GM23338 (cell line): ENCODE measurements at places on chromosomes 1 and 21. TPM values are rescaled to one million over a fixed set of nuclear protein-coding genes. Genes with fewer than 3 reads are reported as not detected.
A peak's percentile ranks its signal among the peaks of the same experiment; 100 is the strongest.

The SPRR1A gene
- not detected in 2 replicates for total RNA-seq

The MKNK1 gene
- total RNA-seq, result 9.7 and 11.8 TPM in 2 replicates

The TMEM240 gene
- total RNA-seq, result 0.74 and 5.1 TPM in 2 replicates

The PTPRC gene
- total RNA-seq, result 0.10 TPM in 1 of 2 replicates, not detected in the other

The FAM72C gene
- 2.6 and 4.0 TPM in 2 replicates for total RNA-seq

The C8A gene
- not detected in 2 replicates for total RNA-seq

The S100A7A gene
- total RNA-seq, result not detected in 2 replicates

GRCh38 chr1:43980255-43981134, 1.5 kb downstream of the B4GALT2 start:
- DNase-seq, result no peak

DNA sequence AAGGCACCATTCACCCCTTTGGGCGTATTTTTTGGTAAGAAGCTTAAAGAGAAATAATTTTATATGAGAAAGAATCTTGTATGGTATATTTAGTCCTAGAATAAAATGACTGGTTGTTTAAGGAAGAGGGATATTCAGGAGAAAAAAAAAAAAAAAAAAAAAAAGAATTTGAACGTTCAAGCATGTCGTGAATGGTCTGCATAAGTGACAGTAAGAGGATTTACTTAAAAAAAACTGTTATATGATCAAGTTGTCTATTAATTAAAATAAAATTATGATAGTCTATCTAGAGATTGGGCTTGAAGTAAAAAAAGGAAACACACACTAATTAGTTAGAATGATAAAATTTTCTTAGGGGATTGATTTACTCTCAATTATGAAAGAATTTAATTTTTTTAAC, 11.7 kb upstream of the OR14I1 start:
- peak; percentile 35 for DNase-seq

GRCh38 chr1:116972674-116973030, 28.9 kb upstream of the CD101 start:
- no peak for DNase-seq

DNA sequence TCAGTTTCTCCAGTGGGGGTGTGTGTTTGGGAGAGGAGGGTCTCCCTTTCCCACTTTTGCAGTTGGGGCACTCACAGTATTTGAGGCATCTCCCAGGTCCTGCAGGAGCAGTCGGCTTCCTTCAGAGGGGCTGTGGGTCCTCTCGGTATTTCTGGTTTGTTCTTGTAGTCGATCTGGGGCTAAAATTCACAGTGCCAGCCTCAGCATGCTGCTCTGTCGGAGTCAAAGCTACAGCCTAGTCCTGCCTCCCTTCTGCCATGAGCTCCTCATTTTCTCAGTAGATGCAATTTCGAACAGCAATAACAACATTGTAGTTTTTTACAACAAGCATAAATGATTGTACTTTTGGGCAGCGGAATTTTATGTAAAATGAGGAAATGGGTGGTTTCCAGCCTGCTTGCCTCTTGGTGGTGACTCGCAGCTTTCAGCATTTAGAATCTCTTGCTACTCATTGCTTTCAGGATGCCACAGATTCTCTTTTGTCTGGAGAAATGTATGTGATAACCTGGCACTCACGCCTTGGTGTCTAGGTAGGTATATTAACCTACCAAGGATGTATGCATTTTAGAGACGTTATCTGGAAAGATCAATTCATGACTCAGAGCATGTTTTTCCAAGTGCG, 82.4 kb upstream of the C21orf91 start:
- no peak for DNase-seq

GRCh38 chr1:65948609-65949229, 156.0 kb downstream of the PDE4B start:
- DNase-seq, result no peak

DNA sequence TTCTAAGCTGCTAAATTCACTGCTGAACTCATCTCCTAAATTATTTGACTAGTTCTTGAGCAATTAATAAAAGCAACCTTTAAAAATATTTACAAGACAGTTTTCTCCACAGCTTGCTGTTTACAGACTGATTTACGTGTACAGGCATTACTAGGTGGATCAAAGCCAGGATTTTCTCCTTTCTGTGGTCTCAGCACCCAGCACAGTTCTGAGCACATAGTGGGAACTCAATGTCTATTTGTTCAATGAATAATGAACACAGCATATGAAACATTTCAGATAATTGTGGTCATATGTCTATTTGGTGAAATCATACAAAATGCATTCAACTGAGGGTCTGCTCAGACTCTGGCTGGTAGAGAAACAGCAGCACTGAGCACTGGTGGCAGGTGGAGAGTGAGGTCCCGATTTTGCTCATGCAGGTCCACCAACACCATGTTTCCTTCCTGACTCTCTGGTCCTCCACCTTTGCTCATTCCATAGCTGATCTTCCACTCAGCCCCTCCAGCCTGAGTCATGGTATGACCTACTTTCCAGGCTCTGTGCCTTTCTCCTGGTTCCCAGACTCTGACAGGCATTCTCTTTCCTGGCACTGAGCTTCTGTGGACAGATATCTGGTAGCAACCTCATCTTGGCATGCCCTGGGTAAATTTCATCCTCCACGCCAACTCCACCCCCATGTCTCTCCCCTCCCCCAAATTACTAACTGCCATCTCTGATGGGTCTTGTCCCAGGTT, 311.3 kb downstream of the TGFB2 start:
- no peak for DNase-seq

- peak; percentile 52 for DNase-seq
These were observed 203.7 kb upstream of the ESRRG start for GRCh38 chr1:216926720-216927510.

GRCh38 chr1:157469752-157470675, 82.3 kb downstream of the FCRL5 start:
- no peak for DNase-seq

GRCh38 chr1:77925956-77926355, 37.5 kb downstream of the NEXN start:
- no peak for DNase-seq

- DNase-seq, result no peak
These were observed 3.2 kb upstream of the SRM start for GRCh38 chr1:11062965-11063401.

DNA sequence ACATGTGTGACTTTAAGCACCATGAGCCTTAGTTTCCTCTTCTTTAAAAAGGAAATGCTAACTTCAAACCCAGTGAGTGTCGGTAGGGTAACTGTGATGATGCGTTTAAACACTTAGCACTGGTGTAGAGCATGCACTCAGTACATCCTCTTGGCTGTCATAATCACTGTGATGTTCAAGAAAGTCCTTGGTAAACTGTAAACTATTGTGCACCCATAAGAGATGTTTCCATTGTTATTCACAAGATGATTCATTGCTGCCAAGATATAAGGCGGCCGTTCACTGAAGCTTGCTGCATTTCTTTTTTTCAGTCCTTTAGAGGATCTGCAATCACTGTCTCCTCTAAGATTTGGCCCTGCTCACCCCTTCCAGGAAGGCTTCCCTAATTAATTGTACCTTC, 61.8 kb upstream of the DAB1 start:
- no peak for DNase-seq

DNA sequence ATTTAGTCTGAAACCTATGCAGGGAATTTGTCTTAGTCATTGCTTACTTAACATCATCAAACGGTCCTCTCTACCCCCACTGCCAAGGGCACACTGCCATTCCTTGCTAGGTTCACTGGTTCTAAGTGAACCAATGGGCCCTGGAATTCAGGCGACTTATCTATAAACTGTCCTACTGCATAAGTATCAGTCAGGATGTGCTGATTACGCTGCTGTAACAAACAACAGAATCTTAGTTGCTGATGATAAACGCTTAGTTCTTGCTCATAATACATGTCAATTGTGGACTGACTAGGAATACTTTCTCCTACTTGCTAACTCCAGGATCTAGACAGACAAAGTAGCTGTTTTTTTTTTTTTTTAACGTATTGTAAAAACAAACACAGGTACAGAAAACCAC, 136.1 kb downstream of the PRDM2 start:
- no peak for DNase-seq

DNA sequence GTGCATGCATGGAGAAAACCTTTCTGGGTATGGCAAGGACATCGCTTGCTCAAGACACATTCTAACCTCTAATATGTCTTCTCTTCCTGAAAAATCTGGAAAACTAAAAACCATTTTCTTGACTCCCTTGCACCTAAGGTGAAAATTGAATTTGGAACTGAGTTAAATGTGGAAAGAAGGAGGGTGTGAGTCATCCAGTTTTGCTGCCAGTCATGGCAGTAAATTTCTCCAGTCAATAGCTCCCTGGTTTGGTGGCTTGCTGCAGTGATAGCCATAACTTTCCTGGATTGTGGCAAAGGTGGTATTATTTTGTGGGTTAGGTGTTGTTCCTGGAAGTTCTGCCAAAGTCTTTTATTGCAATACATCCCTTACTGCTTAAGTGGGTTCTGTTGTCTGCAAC, 2.5 kb downstream of the ZCCHC17 start:
- no peak for DNase-seq

DNA sequence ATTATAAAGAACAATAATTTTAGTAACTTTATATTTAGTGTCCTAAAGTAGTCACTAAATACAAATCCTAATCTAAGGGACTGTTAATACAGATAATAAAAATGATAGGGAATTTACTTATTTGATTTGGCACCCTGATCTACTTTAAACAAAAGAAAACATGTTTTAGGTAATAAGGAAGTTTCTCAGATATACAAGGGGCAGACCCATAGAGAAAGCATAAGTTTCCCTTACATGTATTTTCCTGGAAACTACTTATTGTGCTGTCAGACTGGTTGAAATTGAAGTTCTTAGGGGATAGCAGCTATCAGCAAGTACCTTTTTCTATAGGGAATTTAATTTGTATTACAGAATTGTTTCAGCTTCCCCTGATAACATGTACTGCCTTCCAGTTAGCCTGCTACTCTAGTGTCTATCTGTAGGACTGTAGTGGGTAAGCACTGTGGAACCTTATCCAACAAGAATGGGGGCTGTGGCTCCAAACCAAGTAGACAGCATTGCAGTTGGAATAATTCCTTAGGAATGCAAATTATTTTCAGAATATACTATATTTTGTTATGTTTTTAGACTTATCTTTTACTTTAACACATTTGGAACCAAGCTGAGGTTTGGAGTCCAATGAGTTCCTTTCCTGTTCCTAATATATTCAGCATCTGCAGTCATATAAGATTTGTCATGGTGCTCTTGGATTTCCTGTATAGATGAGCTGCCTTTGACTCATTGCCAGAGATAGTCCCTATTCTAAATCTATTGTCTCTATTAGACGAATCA, 14.7 kb downstream of the MSH4 start:
- DNase-seq, result no peak

DNA sequence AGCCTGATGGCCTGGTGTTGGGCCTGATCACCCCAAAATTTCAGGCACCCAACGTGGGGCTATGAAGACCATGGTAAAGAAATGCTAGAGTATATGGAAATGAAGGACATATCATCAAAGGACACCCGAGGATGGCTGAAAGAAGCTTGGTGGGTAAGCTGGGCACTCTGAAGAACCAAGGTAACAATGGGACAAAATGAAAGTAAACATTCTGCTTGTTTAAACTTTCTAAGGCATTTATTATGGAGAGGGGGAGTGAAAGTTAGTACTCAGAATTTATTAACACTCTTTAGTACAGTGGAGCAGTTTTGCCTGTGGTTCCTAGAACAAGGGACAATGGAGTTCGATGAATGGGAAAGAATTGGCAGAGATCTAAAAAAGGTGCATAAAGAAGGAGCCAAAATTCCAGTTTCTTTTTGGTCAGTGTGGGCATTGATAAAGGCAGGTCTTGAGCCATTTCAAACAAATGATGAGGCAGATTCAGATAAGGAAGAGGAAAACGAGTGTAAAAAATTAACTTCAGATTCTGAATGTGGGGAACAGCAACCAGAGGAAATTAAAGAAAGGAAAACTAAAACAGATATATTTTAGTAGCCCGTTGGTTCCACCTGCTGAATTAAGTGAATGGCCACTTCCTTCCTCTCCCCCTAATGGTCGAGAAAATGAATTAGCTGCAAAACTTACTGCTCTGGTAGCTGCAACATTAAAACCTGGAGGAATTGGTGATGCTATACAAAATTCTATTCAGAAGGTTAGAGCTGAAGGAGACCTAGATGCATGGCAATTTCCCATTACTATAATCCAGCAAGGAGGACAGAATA, 8.4 kb upstream of the PM20D1 start:
- DNase-seq, result peak; percentile 15

DNA sequence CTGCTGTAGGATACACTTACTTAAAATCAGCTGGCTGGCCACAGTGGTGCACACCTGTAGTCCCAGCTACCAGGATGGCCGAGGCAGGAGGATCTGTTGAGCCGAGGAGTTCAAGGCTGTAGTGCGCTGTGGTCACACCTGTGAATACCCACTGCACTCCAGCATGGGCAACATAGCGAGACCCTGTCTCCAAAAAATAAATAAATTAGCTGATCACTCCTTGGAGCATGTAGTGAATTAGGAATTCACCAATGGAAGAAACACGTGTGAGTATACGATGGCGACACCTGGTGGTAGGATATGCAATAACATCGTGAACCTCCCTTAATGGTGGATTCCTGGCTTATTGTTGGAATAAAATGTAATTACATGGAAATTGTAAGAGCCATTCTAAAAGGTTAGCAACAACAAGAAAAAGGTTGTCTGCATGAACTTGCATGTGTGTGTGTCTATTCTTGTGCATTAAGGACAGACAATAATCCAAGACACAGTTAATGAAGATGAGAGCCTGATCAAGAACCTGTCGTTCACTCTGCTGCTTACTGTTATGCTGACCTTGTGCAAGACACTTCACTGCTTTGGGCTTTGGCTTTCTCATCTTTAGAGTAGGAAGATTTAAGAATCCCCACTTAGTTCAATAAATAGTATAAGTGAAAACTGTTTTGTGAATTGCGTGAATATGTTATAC, 38.6 kb upstream of the COX20 start:
- DNase-seq, result peak; percentile 81

- no peak for DNase-seq
These were observed 28.9 kb upstream of the EVA1B start for GRCh38 chr1:36352125-36352909.

DNA sequence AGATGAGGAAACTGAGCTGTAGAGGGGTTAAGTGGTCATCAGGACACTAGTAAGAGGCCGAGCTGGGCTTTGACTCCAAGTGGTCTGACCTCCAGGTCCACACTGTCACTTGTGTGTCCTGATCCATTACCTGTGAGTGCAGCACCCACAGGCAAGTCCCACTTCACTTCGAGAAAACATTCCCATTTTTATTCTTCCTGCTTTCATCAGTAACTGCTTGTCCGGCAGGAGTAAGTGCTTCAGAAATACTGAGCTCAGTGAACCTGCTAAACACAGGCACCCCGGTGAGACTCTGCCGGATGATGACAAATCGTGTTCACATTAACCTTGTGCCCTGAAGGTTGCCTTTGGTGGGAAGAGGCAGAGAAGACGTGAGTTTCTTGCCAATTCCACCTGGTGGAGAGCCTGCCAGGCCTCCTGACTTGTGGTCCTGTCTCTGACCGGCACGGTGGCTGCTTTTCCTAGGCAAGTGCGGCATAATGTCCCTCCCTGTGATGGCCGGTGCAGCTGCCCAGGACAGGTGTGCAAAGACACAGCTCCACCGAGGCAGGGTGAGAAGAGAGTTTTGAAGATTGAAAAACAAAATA, 29.4 kb downstream of the ZBTB18 start:
- DNase-seq, result no peak

- DNase-seq, result no peak
These were observed 79.2 kb upstream of the ARHGEF16 start for GRCh38 chr1:3375245-3375644.

- DNase-seq, result no peak
These were observed 66.7 kb downstream of the TAS1R2 start for GRCh38 chr1:18792747-18793146.
